ENCODE measurements at places on chromosomes 11 and 22.

DNA sequence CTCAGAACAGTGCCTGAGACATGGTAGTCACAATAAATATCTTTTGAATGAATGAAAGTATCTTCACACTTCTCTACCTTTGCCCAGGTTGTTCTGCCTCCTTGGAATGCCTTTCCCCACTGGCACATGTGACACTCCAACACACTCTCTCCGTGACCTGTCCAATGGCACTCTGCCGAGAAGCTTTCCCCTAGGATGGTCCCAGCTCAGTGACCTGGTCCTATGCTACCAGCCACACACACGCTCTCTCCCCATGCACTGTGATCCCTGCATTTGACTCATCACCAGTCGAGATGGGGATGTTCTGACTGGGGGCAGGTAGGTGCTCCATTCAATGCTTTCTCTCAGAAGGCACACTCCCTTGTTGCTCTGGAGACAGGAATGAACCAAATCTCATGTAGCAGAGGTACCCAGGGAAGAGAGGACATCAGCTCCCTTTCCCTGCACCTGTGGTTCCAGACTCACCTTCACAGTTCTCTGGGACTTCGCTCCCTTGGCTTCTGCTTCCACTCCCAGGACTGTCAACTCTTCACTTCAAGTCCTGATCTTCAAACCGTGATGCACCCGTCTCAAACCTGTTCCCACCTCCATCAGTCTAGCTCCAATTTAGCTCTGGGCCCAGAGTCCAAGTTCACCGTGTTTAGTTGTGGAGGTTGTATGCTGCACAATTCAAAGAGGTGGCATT is 30.7 kb upstream of the LMO1 start:
- no peaks in the 10 kb centered on the region for H3K4me1 ChIP-seq
- no peak overlapping the region for H3K27ac ChIP-seq
- no peaks in the 10 kb centered on the region for H3K36me3 ChIP-seq
- no peak overlapping the region for H3K4me3 ChIP-seq

GRCh38 chr11:2577031-2577990 is 122.5 kb downstream of the KCNQ1OT1 start:
- no peak overlapping the region for H3K4me3 ChIP-seq
- no peaks in the 10 kb centered on the region for H3K4me1 ChIP-seq
- no peak overlapping the region for H3K27ac ChIP-seq
- DNase-seq, result peak; percentile 44
- no peaks in the 10 kb centered on the region for H3K27me3 ChIP-seq

- no peak overlapping the region for H3K27ac ChIP-seq
- H3K27me3 ChIP-seq, result no peaks in the 10 kb centered on the region
- H3K4me1 ChIP-seq, result peaks cover 8% of the 10 kb centered on the region
- H3K36me3 ChIP-seq, result no peaks in the 10 kb centered on the region
- DNase-seq, result peak; percentile 42
- no peak overlapping the region for H3K4me3 ChIP-seq
These were observed 18.1 kb downstream of the IL17REL start for GRCh38 chr22:49994361-49995040.

DNA sequence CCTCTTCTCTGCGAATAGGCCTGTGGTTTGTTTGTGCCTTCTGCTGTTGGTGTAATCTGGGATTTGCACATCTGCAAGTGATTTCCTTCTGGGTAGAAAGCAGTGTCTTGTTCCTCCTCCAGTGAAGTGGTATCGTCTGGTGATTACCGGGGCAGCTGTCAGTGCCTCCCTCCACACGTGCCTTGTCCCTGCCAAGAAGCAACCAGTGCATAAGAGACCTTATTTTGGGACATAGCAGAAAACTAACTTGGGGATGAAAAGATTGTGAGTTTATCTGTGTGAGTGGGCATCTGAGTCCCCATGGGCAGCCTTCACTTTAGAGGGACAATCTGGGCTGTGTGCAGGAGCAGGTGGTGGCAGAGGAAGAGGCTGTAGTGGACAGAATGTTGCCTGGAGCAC is 71.5 kb upstream of the SORL1-AS1 start:
- DNase-seq, result no peak
- no peaks in the 10 kb centered on the region for H3K27me3 ChIP-seq
- no peak overlapping the region for H3K4me3 ChIP-seq
- peaks cover 10% of the 10 kb centered on the region for H3K4me1 ChIP-seq
- peaks cover 13% of the 10 kb centered on the region for H3K36me3 ChIP-seq
- H3K27ac ChIP-seq, result no peak overlapping the region

All from lower lobe of right lung (tissue), 2 donors.